ENCODE measurements at places on chromosomes 5 and 9. TPM values are rescaled to one million over a fixed set of nuclear protein-coding genes. Genes with fewer than 3 reads are reported as not detected.

- no peaks in the 10 kb centered on the region for H3K27me3 ChIP-seq
- no peak overlapping the region for H3K27ac ChIP-seq
- no peak overlapping the region for H3K4me3 ChIP-seq
- H3K36me3 ChIP-seq = no peaks in the 10 kb centered on the region
- no peak for DNase-seq
Measured at GRCh38 chr5:69444127-69444754, 29.3 kb downstream of the MARVELD2 start.

GRCh38 chr9:133838859-133839507 is 100.8 kb upstream of the SARDH start:
- H3K27me3 ChIP-seq = no peaks in the 10 kb centered on the region
- H3K4me1 ChIP-seq = no peaks in the 10 kb centered on the region
- H3K4me3 ChIP-seq = no peak overlapping the region

The CDC26 gene
- 33.4 TPM for total RNA-seq

DNA sequence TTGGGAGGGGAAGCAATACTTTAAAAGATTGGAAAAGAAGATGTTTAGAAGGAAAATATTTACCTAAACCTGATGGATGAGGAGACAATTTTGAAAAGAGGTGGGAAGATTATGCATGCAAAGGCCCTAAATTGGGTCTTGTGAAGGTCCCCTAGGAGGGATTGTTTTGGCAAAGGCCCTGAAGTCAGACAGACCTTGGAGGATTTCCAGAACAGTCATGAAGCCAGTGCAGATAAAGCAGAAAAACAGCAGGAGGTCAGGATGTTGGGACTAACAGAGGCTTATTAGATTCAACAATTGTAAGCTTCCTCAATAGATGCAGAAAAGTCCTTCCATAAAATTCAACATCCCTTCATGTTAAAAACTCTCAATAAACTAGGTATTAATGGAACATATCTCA is 361.0 kb upstream of the CDH6 start:
- no peak overlapping the region for H3K27ac ChIP-seq
- no peaks in the 10 kb centered on the region for H3K4me1 ChIP-seq
- no peaks in the 10 kb centered on the region for H3K27me3 ChIP-seq
- no peak overlapping the region for H3K4me3 ChIP-seq
- DNase-seq = no peak

The SLF1 gene
- 24.4 TPM for total RNA-seq

The ACOT12 gene
- total RNA-seq = 0.26 TPM

The CCDC192 gene
- not detected for total RNA-seq

DNA sequence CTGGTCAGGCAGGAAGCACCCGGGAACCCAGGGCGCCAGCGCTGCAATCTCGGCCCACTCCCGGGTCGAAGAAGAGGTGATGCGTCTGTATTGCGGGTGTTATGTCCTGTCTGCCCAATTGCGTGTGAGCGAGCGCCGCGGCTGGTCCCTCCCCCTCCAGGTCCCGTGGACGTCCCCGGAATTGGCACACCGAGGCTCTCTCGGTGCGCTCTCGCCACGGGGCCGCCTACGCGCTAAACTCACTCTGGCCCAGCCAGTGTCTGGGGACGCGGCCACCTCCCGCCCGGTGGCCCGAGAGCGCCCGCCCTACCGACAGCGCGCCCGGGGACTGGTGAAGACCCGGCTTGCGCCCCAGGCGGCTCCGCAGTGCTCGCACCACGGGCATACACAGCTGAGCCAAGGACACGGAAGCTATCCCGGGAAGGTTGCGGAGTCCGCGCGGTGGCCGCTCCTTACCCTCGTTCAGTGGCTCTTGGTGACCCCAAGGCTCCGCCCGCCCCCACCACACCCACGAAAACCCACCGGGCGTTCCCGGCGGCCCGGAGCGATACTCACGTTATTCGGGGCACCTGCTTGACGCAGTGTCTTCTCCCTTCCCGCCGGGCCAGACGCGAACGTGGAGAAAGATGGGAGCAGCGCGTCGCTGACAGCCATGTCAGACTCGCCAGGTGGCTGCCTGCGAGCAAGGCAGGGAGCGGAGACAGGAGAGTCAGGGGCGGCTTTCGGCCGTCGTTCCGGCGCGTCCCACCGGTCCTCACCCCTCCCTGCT is 1.0 kb downstream of the KLF4 start:
- no peaks in the 10 kb centered on the region for H3K36me3 ChIP-seq
- H3K27ac ChIP-seq = no peak overlapping the region
- H3K4me3 ChIP-seq = no peak overlapping the region
- no peaks in the 10 kb centered on the region for H3K4me1 ChIP-seq
- no peaks in the 10 kb centered on the region for H3K27me3 ChIP-seq

The SLC36A3 gene
- not detected for total RNA-seq

- no peaks in the 10 kb centered on the region for H3K4me1 ChIP-seq
- no peaks in the 10 kb centered on the region for H3K27me3 ChIP-seq
- H3K36me3 ChIP-seq = no peaks in the 10 kb centered on the region
- no peak overlapping the region for H3K27ac ChIP-seq
- no peak for DNase-seq
Measured at GRCh38 chr9:83209188-83209731, 146.3 kb upstream of the RASEF start.

DNA sequence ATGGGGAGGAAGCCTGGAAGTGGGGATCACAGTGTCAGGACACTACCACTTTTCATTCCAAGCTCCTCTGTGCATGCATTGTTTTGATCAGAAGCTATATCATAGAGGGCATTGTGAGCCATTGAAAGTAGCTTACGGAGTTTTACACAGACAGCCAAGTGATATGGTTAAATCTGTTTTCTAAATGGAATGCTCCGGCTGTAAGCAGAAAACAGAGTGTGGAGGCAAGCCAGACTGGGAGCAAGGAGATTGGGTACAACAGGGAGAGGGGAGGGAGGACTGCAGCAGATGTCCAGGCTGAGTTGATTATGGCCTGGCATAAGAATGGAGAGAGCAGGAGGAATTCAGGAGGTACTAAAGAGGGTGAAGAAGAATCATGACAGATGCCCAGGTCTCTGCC is 15.5 kb upstream of the SOWAHA start:
- no peak for DNase-seq
- no peaks in the 10 kb centered on the region for H3K4me1 ChIP-seq
- no peak overlapping the region for H3K27ac ChIP-seq
- H3K36me3 ChIP-seq = no peaks in the 10 kb centered on the region
- no peaks in the 10 kb centered on the region for H3K27me3 ChIP-seq
- no peak overlapping the region for H3K4me3 ChIP-seq

GRCh38 chr5:138972230-138972629 is 97.1 kb upstream of the LRRTM2 start:
- DNase-seq = no peak
- H3K4me3 ChIP-seq = no peak overlapping the region
- no peaks in the 10 kb centered on the region for H3K36me3 ChIP-seq
- no peaks in the 10 kb centered on the region for H3K4me1 ChIP-seq

DNA sequence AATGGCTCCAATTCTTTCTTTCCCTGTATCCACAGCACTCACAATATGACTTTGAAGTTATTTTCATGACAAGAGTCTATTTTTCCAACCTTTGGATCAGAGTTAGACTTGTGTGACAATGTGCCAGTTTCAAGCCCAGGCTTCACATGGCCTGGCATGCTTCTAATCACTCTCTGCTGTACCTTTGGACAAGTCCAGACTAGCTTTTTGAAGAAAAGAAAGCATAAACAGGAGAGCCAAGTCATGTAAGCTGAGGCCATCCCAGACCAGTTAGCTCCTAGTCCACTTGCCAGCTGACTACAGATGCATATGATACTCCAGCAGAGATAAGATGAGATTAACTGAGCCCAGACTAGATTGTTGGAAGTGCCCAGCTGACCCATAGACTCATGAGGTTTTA is 513.6 kb upstream of the C9orf72 start:
- no peak overlapping the region for H3K4me3 ChIP-seq
- no peak for DNase-seq
- no peaks in the 10 kb centered on the region for H3K4me1 ChIP-seq
- H3K36me3 ChIP-seq = no peaks in the 10 kb centered on the region
- no peaks in the 10 kb centered on the region for H3K27me3 ChIP-seq
- no peak overlapping the region for H3K27ac ChIP-seq

The LECT2 gene
- total RNA-seq = not detected

Measured in Karpas-422 (cell line).